Activated naive CD8-positive, alpha-beta T cell treated with anti-CD3 and anti-CD28 coated beads, Interleukin-2, amount 50 U/mL, for 16 hours (primary cell): ENCODE measurements at places on chromosomes 2 and 18.

GRCh38 chr2:47272031-47272864 is 117.1 kb upstream of the STPG4 start:
- DNase-seq = peak; percentile 6

DNA sequence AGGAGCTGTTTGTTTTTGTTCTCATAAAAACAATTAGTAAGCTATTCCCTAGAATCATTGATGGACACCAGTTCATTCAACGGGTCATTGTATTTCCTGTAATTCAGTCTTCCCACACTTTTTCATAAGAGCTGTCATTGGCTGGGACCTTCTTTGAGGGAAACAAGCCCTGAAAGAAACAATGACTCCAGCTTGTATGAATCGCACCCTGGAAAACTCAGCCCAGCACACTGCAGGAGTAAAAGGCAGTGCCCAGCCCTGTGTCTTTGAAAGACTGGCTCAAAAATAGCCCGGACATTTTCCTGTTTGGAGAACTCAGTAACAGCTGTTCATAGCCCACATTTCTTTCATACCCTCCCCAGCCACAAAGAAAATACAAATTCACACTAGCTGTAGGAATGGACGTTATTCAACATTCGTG is 81.5 kb downstream of the NCKAP5 start:
- no peak for DNase-seq

DNA sequence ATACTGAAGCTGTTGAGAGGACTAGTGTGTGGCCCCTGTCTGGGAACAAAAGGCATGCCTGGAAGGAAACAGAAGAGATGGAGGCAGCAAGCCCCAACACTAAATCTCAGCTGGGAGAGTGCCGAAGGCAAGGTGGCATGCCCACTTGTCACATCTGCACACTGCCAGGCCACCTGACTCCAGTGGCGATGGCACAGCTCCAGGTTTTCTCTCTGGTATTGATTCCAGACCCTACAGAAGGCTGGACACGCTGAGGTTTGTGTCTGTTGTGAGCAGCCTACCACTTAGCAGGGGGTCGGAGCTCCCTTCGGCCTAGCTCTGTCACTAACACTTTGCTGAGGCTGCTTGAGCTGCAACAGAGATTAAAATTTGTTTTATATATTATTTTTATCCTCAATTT is 307.3 kb downstream of the TDRD15 start:
- DNase-seq = no peak

DNA sequence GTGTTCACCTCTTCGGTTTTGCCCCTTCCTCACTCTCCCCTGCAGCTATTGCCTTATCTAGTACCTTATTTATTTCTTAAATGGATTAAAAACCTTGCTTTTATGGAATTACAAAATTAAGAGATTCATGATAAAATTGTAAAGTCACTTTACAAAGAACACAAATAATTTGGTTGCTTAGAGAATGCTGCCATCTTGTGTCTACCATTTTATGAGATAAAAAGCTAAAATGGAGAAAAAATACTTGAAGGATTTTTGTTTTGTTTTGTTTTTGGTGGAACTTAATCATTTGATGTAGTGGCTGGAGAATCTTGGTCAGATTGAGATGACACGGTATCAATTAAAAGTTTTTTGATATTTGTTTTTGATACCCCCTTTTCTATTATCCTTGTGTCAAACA is 69.6 kb downstream of the R3HDM1 start:
- DNase-seq = no peak

GRCh38 chr2:84881581-84882413 is 913 bp upstream of the TRABD2A start:
- DNase-seq = peak; percentile 75
